ENCODE measurements at places on chromosomes 2 and 18. TPM values are rescaled to one million over a fixed set of nuclear protein-coding genes. Genes with fewer than 3 reads are reported as not detected.
A peak's percentile ranks its signal among the peaks of the same experiment; 100 is the strongest.

KIF1A gene
- total RNA-seq: 28.8 TPM

DNAJC27 gene
- total RNA-seq: 7.4 TPM

UPP2 gene
- not detected for total RNA-seq

ALPP gene
- total RNA-seq: not detected

IAH1 gene
- total RNA-seq: 75.9 TPM

PPP1R7 gene
- 89.1 TPM for total RNA-seq

KRTCAP3 gene
- total RNA-seq: 14.6 TPM

IL1RN gene
- total RNA-seq: 18.5 TPM

HTR2B gene
- not detected for total RNA-seq

NLRC4 gene
- 0.58 TPM for total RNA-seq

DNA sequence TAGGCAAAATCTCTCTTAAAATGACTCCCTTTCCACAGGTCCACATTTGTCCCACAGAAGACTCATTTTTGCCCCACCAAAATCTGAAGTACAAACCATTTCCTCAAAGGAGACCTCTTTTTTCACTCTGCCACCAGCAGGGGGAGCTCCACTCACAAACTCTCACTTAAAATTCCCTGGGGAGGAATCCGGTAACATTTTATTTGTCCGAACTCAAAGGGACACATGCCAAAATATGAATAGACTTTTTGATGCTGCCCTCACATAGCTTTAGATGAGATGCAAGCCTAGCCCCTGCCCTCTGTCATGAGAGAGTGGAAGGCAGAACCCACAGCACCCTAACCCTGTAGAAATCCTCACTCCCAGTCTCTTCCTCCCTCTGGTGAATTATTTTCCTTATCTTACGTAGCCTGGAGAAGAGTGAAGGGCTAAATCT, 57.1 kb downstream of the RMDN2 start:
- peak; percentile 49 for DNase-seq

GRCh38 chr18:41745166-41746049, 209.6 kb upstream of the PIK3C3 start:
- peak; percentile 20 for DNase-seq

GRCh38 chr18:31454066-31454708, 6.6 kb downstream of the DSG3 start:
- DNase-seq: no peak

- peak; percentile 16 for DNase-seq
These were observed 108.1 kb upstream of the SIX3 start for GRCh38 chr2:44833171-44834069.

DNA sequence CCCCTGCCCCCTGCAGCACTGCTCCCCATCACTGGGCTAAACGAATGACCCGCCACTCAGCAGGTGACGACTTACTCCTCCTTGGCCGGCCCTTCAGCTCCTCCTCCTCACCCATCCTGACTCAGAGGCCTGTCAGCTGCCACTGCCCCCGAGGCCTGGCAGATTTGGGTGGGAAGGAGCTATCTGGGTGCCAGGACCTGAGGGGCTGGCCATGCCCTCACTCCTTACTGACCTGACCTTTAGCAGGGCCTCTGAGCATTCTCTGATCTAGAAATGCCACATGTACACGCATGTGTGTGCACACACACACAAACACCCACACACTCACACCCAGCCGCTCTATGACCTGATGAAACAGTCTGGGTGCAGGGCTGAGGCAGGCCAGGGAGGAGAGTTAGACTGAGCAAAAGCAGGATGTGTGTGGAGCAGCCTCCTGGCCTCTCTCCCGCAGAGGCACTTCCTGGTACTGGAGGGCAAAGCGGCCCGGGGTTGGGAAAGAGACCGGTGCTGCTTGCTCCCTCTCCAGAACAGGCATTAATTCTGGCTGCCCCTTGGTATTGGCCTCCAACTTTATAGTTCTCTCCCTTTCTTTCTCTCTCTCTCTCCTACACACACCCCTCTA, 68.0 kb downstream of the ZFP36L2 start:
- DNase-seq: peak; percentile 69

GRCh38 chr2:101234169-101234938, 18.3 kb upstream of the CNOT11 start:
- no peak for DNase-seq

- DNase-seq: no peak
These were observed 42.5 kb downstream of the SDC1 start for GRCh38 chr2:20182241-20182931.

DNA sequence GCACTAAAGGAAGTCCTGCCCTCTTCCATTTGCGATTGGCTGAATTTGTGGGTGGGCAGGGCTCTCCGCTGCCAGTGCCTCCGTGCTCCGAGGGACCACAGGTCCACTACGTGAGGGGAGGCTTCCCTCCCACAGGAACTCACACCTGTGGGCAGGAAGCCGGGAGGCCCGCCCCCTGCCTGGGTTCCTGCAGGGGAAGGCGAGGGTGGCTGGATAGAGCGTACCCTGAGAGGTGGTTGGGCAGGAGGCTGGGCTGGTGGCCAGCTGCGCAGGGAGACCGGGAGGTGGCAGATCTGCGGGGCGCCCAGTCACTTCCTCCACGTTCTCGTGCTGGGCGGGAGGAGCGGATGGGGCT, 47.0 kb upstream of the PTH2R start:
- DNase-seq: no peak

DNA sequence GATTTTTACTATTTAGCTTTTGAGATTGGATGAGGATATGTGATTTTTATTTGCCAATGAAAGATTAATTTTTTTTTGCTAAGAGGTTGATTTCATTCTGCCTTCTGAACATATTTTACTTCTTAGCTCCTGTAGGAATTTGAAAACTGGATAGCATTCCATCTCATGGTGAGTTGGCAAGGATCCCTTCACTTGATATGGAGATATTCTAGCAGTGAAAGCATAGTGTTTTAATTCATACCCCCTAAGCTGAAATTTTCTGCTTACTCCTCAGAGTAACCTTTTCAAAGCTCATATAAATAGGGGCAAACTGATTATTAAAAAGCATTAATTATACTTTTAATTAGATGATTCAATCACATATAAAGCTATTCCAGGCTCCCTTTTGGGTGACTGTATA, 61.0 kb upstream of the KCNJ3 start:
- DNase-seq: no peak

DNA sequence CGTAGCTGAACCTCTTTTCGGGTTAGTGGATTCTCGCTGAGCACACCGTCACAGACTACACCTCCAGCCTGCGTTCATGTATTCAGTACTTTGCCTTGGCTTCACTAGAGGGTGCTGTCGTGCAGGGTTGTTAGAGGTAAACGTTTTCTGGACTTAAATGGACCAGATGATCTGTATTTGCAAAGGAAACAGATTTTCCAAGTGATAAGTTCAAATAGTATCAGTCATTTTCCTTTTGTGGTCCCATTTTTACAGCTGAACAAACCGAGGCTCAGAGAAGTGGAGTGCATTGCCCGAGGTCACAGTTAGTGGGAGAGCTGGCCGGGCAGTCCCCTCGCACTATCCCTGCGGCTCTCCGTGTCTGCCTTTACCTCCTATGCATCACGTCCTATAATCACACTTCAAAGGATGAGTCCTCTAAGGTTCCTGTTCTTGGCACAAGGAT, 125.9 kb downstream of the MAP4K4 start:
- DNase-seq: peak; percentile 74

GRCh38 chr2:10238991-10239485, 63.7 kb upstream of the HPCAL1 start:
- no peak for DNase-seq

- peak; percentile 80 for DNase-seq
These were observed 208.0 kb downstream of the TFCP2L1 start for GRCh38 chr2:121076885-121077549.

GRCh38 chr2:237045449-237045848, 40.2 kb upstream of the COPS8 start:
- no peak for DNase-seq

GRCh38 chr2:40450066-40450795, 1.7 kb downstream of the SLC8A1 start:
- DNase-seq: peak; percentile 1

GRCh38 chr2:62313449-62314227, 117.7 kb downstream of the B3GNT2 start:
- peak; percentile 52 for DNase-seq

- DNase-seq: no peak
These were observed 10.9 kb upstream of the FZD7 start for GRCh38 chr2:202022755-202023154.

DNA sequence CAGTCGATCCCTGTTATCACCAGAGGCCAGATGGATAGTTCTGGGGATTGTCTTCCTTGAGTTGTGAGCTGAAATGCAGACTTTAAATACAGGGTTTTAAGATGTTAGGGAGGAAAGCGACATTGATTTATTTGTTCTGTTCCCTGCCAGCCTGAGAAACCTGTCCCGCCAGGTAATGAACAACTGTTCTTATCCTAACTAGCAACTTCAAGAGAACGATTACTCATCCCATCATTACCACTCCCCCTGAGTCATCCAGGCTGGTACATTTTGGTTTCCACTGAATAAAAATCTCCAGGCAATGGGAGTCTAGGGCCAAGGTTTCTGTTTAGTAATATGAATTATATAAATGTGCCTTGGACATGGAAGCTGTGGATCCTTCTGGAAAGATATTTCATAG, 131.2 kb downstream of the LYPD6B start:
- no peak for DNase-seq

- DNase-seq: no peak
These were observed 77.6 kb upstream of the SEC11C start for GRCh38 chr18:59061914-59062642.

DNA sequence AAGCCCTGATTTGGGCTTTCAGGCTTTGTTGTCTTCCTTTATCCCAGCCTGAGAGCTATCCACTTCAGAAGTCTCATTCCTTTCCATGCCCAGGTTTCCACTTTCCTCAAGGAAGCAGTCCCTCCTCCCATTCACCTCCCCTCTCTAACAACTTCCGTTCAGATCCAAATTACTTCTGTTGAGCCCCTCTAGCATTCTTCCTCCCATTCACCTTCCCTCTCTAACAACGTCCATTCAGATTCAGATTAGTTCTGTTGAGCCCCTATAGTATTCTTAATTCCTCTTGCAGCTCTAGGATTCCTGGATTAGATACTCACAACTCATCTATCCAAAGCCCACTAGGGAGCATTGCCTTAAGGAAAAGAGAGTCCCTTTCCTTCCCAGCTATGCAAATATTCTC, 216.8 kb downstream of the RAD51AP2 start:
- no peak for DNase-seq
